ENCODE measurements at places on chromosomes 2 and 18. TPM values are rescaled to one million over a fixed set of nuclear protein-coding genes. Genes with fewer than 3 reads are reported as not detected.

Gene IL37
- total RNA-seq = not detected

Gene SH3RF3
- 1.1 TPM for total RNA-seq

Gene CIB4
- total RNA-seq = not detected

Gene CHRNG
- total RNA-seq = not detected

Gene RTP5
- not detected for total RNA-seq

Gene RASGRP3
- total RNA-seq = 0.19 TPM

Gene LYPD6
- 0.56 TPM for total RNA-seq

Gene SCYGR4
- not detected for total RNA-seq

Gene LINC00305
- total RNA-seq = not detected

Gene DNAH6
- total RNA-seq = 0.05 TPM

Gene PECR
- total RNA-seq = 6.7 TPM

Gene CHRND
- not detected for total RNA-seq

Gene FBXO15
- total RNA-seq = 1.1 TPM

Gene SELENOI
- 35.5 TPM for total RNA-seq

Gene LIMS3
- 1.4 TPM for total RNA-seq

Gene ZNF804A
- 0.05 TPM for total RNA-seq

Gene C1D
- total RNA-seq = 30.4 TPM

Gene TPO
- not detected for total RNA-seq

Gene DNER
- total RNA-seq = 5.1 TPM

Gene LRRTM1
- not detected for total RNA-seq

Gene MYOM1
- 0.09 TPM for total RNA-seq

Gene FBXO48
- total RNA-seq = 0.56 TPM

Gene SLC30A3
- not detected for total RNA-seq

Gene BCL2
- total RNA-seq = 2.7 TPM

Gene CNGA3
- not detected for total RNA-seq

Gene SLC4A5
- total RNA-seq = 0.14 TPM

Gene TBR1
- not detected for total RNA-seq

All from airway epithelial cell (primary cell).